Fibroblast of skin of left biceps (primary cell): ENCODE measurements at places on chromosomes 7 and 10.

GRCh38 chr10:79222186-79222585, 125.1 kb upstream of the PPIF start:
- no peak for DNase-seq

DNA sequence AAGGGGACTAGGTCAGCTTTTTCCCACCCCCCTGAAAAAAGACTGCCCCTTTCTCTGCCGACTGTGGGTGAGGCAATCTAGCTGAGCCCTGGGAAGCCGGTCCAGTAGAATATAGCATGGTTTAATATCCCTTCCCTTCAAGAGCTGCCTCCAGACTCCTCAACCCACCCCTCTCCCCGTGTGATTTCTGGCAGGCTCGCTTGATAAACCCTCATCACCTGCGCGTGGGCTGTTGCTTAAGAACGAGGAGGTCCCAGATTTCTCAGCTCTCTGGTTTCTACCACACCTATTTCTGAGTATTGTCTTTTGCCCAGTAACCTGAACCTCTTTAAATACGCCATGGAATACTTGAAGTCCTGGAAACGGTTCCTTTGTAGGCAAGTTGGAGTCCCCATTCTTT, 2.0 kb upstream of the LRRC4 start:
- DNase-seq = no peak

- no peak for DNase-seq
Measured at GRCh38 chr10:14355750-14356149, 25.0 kb upstream of the FRMD4A start.

- DNase-seq = no peak
Measured at GRCh38 chr7:66464059-66464458, 164.6 kb upstream of the KCTD7 start.

- DNase-seq = no peak
Measured at GRCh38 chr10:89241486-89242344, 9.9 kb downstream of the LIPA start.

DNA sequence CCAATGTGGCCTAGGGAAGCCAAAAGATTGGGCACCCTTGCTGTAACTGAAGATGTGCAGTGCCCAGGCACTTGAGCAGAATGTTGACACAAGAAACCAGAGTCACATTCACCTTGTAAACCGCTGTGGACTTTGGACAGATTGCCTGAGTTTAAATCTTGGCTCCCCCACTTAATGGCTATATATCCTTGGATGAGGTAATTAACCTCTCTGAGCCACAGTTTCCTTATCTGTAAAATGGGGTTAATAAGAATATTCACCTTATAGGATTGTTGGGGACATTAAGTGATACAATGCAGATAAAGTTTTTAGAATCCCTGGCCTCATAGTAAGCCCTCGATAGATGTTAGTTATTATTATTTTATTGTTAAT, 331.0 kb downstream of the LRMDA start:
- DNase-seq = no peak

DNA sequence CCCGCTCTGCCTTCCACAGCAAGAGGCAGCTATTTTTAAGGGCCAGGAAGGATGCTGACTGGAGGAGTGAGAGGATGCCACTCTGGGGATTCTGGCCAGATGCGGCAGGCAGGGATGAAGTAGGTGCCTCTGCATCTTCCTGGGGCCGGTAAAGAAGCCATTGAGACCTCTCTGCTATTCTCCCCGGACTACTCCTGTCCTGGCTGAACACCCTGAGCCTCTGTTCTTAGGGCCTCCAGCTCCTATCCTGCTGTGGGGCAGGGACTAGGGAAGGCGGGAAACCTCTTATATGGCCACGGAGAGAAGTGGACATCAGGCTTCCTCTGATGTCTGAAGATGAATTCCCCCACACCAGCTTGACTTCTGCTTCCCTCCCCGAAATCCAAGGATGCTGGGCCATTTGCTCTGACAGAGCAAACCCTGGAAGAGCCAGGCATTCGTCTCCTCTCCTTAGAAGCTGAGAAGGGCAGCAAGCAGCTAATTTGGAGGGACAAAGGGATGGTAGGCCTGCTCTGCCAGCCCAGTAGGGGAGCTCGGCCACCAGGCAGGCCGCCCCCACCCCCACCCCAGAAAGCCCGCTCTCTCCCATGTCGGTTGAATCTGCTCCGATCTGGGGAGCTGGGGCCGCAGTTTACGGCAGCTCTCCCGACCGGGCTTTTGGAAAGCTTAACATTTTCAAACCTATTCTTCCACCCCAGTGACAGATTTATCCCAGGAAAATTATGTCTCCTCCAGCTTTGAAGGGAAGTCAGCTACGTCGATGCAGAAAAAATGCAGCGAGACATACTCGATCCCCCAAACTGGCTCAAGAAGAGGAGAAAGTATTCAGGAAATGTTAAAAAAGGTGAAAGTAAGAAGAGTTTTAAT, 2.8 kb downstream of the FGF8 start:
- DNase-seq = no peak

DNA sequence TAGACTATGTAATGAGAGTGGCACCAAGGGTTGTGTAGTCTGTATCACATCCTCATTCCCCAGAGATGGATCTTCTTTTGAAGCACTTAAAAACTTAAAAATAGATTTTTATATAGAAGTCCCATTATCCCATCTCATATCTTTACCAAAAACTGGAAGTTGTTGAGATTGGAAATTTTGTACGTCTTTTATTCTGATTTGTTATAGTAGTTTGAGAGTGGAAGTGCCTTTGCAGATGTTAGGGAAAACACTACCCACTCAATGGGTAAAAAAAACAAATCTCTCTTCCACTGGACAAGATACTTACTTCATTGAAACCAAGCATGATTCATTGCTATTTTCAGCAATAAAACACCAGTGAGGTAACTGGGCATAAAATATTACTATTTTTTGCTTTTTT, 184.4 kb downstream of the MACC1 start:
- no peak for DNase-seq

- DNase-seq = no peak
Measured at GRCh38 chr7:73706126-73707044, 13.1 kb downstream of the STX1A start.
